ENCODE measurements at places on chromosomes 11 and 22. TPM values are rescaled to one million over a fixed set of nuclear protein-coding genes. Genes with fewer than 3 reads are reported as not detected.

GRCh38 chr11:88345408-88345807 is 7.9 kb upstream of the CTSC start:
- no peaks in the 10 kb centered on the region for H3K27me3 ChIP-seq
- H3K4me3 ChIP-seq = no peak overlapping the region
- no peak overlapping the region for H3K27ac ChIP-seq
- H3K36me3 ChIP-seq = no peaks in the 10 kb centered on the region
- peaks cover 27% of the 10 kb centered on the region for H3K4me1 ChIP-seq

DNA sequence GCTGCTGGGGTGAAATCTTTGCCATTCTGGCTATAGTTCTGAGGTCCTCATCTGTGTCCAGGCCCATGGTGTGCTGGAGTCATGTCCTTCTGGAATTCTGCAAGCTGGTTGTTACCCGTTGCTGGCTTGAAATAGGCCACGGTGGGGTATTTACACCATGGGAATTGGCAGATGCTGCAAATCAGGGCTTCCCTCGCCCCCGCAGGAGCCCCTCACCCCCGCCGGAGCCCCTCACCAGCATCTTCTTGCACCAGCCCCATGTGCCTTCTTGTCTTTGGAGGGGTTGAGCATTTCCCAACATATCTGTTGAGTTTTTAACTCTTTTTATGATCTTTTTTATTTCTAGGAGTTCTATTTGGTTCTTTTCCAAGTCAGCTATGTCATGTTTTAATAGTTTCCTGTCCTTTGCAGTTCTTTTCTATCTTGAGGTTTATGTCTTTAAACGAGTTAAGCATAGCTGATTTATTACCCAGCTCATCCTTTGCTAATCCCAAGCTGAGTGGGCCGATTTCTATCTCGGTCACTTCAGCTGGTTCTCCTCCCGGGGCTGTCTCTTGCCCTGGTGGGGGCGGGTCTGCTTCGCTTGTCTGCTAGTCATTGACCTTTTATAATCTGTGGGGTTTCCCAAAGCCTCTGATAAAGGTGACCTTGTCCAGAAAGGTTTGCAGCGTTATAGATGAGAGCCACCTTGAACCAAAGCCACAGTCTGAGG is 17.6 kb downstream of the ANO1 start:
- H3K36me3 ChIP-seq = no peaks in the 10 kb centered on the region
- no peak overlapping the region for H3K27ac ChIP-seq
- no peak overlapping the region for H3K4me3 ChIP-seq
- H3K4me1 ChIP-seq = no peaks in the 10 kb centered on the region
- H3K27me3 ChIP-seq = peaks cover 5% of the 10 kb centered on the region

Gene NCR3LG1
- 0.21 TPM for polyA plus RNA-seq

DNA sequence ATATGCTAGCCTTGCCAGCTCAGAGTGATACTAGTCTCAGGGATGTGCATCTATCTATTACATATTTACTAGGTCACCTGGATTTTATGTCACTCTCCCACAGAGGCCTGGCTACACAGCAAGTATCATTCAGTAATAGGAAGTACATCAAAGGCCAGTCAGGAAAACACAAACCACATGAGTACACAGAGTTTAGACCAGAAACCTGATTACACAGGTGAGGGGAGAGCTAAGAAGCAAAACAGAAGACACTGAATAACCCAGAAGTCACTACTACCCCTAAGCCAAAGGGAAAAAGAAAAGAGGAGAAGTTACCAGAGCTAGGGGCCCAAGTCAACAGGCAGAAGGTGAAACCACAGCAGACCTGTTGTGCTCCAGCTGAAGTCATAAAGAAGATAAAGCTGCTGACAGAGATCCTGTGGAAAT is 13.3 kb downstream of the LPXN start:
- H3K36me3 ChIP-seq = no peaks in the 10 kb centered on the region
- H3K27ac ChIP-seq = peak overlapping the region; percentile 41
- peaks cover 32% of the 10 kb centered on the region for H3K4me1 ChIP-seq

Gene KCNJ11
- polyA plus RNA-seq = not detected

Gene CRY2
- 30.3 TPM for polyA plus RNA-seq

GRCh38 chr11:132539590-132540368 is 992.5 kb downstream of the OPCML start:
- H3K4me3 ChIP-seq = no peak overlapping the region
- H3K27me3 ChIP-seq = no peaks in the 10 kb centered on the region
- no peak for DNase-seq
- no peak overlapping the region for H3K27ac ChIP-seq
- no peaks in the 10 kb centered on the region for H3K4me1 ChIP-seq

All from naive thymus-derived CD8-positive, alpha-beta T cell (primary cell).